ENCODE measurements at places on chromosomes 6 and 20.

- DNase-seq, result no peak
Measured at GRCh38 chr6:16286151-16286522, 47.8 kb downstream of the GMPR start.

GRCh38 chr20:31823360-31824124, 4.4 kb downstream of the MYLK2 start:
- DNase-seq, result no peak

DNA sequence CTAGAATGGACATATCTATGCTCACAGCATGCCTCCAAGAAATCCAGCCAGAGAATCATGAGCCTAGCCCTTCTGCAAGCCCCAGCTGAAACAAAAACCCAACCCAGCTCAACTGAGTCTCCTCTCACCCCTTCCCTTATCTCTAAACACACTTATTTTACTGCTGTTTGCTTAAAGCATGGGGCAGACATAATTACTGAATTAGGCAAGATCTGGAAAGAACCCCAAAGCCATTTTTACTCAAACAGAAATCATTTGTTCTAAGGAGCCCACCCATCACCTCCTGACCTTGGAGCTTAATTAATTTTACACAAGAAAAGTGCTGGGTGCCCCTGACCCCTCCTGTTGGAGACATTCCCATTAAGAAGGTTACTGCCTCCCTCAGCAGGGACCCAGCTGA, 291.6 kb downstream of the MAFB start:
- DNase-seq, result no peak

DNA sequence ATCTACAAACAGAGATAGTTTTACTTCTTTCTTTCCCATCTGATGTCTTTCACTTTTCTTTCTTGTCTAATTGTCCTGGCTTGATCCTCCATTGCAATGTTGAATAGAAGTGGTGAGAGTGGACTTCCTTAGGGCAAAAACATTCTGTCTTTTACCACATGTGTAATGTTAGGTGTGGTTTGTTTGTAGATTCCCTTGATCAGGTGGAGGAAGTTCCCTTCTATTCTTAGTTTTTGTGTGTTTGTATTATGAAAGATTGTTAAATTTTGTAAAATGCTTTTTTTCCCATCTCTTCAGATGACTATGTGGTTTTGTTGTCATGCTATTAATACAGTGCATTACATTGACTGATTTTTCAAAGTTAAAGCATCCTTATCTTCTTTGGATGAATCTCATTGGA, 41.6 kb upstream of the DUSP22 start:
- no peak for DNase-seq

DNA sequence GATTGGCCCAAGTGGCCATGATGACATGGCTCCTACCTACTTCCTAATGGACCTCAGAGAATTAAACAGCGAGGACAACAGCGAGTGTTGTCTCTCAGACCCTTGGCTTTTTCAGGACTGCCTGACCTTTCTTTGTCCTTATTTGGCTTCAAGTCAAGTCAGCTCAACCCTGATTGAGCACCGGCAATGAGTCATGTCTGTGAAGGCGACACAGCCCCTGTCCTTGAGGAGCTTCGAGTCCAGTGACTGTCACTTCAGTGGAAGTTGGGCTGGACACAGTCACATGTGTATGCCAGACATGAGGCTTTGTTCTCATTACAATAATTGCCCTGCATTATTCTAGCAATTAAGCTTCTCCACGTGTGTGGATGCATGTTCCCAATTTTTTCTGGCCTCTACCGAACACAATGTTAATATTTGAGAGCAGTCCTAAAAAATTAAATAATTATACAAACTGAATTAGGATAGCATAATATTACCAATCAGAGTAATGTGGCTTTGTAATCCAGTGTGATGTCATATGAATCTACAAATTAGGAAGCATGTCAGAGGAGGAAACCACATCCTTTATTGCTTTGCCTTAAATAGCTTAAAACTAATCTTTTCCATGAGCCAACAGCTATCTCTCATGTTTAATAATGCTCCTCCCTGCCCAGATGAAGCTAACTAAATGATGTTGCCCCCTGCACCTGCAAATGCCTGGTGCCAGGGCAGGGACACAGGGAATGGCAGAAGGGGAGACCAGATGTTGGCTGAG, 178.6 kb downstream of the CDH26 start:
- DNase-seq, result no peak

DNA sequence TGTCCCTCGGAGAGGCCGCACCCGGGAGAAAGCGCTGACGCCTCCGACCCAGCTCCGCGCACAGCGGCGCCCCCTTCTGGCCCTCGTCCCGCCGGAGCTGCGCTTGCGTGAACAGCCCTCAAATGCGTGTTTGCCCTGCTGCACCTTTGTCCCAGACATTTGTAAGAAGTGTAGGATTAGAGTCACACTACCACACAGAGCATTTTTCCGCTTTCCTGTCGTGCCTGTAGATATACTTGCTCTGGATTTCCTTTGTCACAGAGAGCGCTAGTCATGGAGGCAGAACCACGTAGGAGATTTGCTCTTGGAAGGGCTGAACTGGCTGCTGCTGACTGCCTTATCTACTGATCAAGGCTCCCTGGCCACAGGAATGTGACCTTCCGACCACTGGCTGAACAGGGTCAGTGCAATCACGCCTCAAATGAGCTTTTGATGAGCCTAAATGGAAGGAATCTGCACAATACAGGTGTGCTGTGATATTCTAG, 62.3 kb downstream of the PAX1 start:
- DNase-seq, result no peak

DNA sequence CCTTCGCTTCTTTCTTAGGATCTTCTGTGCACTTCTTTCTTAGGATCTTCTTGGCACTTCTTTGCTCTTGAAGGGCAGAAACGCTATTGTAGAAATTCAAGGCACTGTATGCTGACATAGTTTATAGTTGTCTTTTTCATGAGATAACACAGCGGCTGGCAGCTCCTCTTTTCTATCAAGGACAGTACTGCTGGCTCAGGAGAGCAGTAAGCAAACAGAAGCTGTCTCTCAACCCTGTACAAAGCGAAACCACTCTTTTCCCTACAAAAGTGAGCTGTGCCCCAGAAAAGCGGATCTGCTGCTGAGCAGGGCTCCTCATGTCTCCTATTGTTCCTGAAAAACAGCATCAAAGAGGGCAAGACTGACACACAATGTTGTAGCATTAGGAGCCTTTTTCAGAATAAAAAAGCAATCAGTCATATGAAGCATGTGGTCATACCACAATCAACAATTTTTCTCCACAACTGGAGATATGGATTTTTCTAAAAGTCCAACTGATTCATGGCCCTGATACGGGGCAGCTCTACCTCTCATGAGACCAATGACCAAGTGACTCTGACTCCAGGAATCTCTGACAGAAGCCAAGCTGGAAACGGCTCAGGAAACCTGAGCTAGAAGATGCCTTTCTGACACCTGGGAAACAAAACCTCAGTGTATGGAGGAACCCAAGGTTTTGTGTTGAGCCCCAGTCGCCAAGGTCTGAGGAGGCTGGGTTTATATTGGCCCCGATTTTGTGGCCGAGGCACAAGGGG, 255.9 kb downstream of the ESR1 start:
- no peak for DNase-seq

Measured in esophagus squamous epithelium (tissue), 5 donors.